ENCODE measurements at places on chromosomes 5 and 9.

DNA sequence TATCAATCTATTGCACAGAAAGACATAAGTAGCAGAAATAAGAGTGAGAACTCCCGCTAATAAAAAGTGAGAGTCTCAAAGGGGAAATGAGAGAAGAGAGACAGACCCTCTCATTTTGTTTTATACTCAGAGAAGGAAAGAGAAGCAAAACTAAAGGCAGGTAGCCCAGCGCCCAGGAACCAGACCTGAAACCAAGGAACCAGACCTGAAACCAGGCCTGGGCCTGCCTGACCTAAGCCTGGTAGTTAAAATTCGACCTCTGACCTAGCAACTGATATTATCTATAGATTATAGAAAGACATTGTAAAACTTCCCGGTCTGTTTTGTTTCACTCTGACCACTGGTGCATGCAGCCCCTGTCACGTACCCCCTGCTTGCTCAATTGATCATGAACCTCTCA is 134.5 kb upstream of the SEMA6A start:
- DNase-seq = no peak

- no peak for DNase-seq
Observed at GRCh38 chr5:111401906-111402305, 110.4 kb downstream of the STARD4 start.

DNA sequence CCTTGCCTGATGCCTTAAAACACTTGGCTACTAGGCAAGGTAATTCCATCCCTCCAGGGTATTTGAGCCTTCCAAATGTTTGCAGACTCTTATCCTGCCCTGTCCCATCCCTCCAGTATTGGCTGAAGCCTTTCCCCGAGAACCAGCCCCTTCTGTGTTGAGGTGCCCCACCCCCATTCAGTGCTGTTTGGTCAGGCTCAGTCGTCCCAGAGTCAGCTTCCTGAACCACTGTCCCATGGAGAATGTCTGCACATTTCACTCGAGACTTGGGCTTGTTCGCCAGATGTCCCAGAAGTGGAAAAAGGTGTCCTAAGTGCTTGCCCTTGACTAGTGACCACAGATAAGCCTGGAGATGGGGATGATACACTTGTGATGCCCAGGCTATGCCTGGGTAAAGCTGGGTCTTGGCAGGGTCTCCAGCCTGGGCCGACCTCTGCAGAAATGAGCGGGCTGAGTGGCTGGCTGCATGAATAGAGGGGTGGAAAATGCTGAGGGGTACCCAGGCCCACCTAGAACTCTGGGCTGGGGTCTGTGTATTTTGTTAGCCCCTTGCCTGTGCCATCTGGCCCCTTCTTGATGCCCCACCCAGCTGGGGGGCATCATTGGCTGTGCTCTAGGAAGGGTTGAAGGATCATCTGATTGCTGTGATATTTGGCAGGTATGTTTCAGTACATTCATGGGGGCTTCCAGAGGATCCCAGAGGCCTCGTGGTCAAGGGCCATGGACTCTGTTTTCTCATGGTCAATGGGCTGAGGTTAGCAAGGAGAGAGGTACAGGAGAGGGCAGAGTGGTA is 178.4 kb downstream of the MACROH2A1 start:
- DNase-seq = no peak

- no peak for DNase-seq
Observed at GRCh38 chr9:114824110-114824509, 18.3 kb upstream of the TNFSF15 start.

GRCh38 chr9:133569121-133569785 is 34.7 kb downstream of the ADAMTSL2 start:
- no peak for DNase-seq

DNA sequence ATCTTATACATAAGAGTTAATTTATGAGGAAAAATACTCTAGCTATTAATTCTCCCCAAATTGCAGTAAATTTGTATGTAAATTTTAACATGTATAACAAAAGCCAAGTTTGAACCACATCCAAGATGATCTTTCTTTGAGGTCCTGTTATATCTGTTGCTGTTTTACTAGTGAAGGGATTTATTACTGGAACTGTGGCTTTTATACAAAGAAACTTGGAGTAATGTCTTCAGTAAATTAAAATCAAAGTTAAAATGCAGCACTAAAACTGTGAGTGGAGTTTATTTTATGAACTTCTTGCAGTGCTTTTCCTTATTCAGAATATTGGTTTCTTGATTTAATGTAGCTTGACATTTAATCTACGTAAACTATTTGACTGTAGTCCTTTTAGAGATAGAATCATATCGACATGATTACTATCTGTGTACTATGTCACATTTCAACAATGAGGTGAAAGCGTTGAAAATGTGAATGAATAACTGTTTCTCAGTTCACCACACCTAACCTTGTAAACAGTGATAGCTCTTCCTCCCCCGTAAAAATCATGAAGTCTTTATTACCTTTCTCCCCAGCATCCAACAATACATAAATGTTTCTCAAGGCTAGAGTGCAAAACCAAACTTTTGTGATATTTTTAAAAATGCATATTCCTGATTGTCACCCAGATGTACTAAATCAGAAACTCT is 53.2 kb upstream of the ISOC1 start:
- DNase-seq = no peak

GRCh38 chr9:113566712-113567071 is 103.2 kb downstream of the RGS3 start:
- DNase-seq = no peak

DNA sequence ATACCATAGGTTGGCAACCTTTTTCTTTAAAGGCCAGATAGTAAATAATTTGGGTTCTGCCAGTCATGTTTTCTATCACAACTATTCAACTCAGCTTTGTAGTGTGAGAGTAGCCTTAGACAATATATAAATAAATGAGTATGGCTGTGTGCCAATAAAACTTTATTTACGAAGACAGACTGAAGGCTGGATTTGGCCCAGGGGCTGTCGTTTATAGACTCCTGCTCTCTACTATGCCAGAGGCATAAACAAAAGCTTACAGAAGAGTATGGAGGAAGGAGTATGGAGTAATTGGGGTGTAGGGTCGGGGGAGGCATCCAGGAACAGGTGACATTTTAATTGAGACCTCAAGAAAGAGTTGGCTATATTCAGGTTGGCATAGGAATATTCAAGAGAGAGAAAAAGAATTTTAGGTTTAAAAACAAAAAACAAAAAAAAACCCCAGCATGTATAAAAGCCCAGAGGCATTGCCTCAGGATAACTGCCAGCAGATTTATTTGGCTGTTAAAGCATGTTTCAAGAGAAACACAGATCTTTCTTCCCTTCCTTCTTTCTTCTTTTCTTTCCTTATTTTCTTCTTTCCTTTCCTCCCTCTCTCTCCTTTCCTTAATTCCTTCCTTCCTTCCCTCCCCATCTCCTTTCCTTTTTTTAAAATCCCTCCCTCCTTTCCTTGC is 39.9 kb downstream of the SLIT3 start:
- DNase-seq = no peak

- DNase-seq = no peak
Observed at GRCh38 chr9:88680041-88680440, 145.1 kb downstream of the NXNL2 start.

DNA sequence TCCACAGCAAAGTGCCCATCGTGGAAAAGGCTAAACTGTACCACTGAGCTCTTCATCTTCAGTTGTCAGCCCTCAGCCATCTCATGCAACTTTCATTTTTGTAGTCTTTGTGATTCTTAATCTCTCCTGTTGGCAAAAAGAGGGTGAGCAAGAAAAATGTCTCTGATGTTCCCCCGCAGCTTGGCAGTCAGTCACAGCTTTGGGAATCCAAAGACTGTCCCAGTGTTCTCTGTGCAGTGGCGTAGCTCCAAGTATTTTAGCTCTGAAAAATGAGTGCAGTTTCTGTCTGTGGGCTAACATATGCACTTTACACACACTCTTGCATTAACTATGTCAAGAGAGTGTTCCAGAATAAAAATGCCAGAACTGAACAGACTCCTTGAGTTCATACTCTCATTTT is 372.2 kb downstream of the TMEM232 start:
- no peak for DNase-seq

DNA sequence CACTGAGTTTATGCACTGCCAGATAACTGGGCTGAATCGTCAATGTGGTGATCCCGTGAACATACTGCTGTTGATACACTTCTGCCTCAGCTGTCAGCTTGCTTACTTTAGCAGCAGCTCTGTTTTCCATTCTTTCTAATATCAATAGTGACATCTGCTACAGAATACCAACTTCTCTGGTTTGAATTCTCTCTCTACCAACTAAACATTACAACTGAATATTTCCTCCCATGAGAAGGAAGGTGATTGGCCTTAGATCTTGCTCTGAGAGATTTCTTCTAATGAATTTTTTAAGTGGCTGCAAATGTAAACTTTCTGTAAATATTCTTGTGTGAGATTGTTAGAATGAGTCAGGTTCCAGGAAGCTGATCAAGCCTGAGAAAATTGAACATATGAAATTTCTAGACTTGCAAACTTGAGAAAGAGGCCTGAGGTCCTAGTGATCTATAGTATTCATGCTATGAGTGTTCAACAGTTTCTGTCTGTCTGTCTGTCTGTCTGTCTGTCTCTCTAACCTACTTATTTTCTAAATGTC is 205.5 kb upstream of the CDKN2B start:
- DNase-seq = no peak

DNA sequence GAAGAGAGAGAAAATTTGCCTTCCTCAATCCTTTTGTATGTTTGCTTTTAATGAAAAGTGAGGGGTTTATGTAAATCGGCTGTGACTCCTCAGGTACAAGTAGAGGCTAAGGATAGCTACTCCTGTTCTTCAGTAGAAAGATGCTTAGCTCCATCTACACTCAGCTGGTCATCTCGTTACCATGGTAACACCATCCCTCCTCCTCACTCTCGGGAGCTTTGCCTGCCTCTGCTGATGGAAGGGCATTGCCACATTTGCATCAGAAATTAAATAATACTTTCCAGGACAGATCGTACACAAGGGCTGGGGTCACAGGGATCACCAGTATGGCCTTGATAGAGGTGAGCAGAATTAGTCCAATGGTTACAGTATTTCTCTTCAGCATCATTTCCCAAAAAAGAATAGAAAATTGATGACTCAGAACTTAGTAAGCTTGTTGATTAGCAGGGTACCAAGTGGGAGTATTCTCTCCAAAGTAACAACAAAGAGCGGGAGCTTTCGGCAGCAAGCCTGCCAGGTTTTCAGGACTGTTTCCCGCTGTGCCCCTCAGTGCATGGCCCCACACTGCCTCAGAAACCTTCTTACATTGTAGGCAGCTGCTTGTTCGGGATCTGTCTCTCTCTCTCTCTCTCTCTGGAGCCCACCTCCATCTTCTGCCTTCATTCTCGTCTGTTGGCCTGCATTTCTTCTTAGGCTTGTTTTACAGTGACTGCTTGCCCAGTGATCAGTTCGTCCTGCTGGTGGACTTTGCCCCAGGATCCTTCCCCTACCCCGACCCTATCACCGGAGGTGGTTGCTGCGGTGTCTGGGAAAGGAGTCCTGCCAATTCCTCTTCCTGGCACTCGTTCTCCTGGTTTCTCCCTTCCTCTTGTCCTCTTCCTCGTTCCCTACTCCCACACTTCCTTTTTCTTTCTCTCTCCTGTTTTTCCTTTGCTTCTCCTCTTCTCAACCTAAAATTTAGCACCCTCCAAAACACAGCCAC is 51.9 kb upstream of the SNAPC3 start:
- DNase-seq = no peak

DNA sequence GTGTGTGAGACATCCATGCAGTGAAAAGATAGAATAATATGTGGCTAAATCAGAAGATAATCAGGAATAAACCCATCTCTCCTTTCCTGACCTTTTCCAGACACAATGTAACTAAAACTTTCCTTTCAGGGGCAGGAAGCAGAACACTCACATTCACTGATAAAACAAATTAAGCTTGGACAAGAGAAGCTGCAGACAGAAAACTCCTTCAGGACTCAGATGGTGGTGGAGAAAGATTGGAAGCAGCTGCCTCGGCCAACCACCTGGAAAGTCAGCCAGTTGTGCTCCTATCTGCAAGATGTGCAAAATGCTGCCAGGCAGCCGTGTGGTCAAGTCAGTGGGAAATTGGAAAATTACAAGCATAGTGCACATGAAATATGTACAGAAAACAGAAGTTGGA is 26.9 kb downstream of the RASEF start:
- DNase-seq = no peak

All from NCI-H2029 (cell line).